Activated CD8-positive, alpha-beta memory T cell treated with anti-CD3 and anti-CD28 coated beads for 4 hours (primary cell): ENCODE measurements at places on chromosomes 4 and X.

DNA sequence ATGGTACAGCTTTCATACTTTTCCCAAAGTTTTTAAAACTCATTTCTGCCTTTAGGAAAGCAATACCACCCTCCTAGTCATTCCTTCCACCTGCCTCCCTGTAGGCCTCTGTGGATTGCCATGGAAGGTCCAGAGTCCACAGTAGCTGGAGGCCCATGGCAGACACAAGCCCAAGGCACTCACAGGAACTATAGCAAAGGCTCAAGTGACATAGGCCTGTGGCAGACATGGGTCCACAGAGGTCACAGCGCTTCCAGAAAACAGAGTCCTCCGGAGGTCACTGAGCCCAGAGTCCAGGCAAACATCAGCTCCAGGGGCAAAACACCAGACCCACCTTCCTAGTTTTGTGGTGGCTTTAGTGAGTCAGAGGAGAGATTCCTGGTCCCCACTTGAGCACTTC is 147.6 kb upstream of the ATP6AP2 start:
- no peak for DNase-seq

- no peak for DNase-seq
These were observed 436.1 kb downstream of the ANKRD50 start for GRCh38 chr4:124276461-124276860.

DNA sequence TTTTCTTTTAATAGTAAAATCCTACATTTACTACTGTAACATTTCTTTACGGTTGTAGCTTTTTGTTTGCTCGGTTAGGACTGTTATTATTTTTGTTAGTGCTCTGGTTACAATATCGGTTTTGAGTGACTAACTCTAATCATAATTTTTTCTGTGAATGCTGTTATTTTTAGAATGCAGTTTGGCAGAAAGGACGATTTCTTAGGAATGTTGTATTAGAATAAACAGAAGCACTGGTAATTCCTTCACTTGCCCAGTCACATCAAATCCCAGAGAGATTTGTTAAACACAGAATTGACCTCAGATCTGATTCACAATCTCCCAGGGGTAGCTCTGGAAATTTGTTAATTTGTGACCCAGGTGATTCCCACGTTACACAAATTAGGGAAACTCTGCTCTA is 21.7 kb downstream of the DDIT4L start:
- no peak for DNase-seq

DNA sequence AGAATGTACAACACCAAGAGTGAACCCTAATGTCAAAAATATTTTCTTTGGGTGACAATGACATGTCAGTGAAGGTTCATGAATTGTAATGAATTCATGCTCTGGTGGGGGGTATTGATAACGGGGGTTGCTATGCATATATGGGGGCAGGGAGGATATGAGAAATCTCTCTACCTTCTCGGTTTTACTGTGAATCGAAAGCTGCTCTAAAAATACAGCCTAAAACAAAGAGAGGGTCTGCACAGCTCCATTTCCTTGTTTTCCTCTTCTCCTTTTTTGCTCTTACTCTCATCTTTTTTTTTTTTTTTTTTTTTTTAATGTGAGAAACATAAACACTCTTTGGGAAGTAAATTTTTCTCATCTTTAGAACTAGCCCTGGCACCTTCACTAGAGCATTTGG is 85.8 kb downstream of the DCTD start:
- no peak for DNase-seq

DNA sequence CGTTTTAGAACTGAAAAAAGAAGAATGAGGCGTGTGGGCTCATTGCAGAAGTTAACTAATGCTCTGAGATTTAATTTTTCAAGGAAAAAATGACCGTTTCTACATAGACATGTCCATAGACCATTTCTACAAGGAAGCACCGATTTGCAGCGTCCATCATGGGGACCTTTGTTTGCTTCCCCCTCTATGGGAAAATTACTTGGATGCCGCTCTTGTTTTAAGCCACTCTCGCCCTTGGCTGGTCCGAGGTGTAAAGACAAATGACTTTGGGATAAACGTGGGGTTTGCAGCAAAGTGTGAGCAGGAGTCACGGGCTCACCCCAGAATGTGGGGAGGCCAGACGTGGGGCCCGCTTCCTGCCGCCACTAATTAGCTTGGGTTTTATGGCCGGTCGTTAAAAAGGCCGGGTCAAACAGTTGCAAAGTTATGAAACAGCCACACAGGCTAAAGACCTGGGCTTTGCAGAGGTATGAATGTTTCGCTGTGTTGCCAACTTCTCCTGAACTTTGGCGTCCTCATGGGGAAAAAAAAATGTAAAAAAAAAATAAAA is 235.9 kb downstream of the SHOX start:
- no peak for DNase-seq

DNA sequence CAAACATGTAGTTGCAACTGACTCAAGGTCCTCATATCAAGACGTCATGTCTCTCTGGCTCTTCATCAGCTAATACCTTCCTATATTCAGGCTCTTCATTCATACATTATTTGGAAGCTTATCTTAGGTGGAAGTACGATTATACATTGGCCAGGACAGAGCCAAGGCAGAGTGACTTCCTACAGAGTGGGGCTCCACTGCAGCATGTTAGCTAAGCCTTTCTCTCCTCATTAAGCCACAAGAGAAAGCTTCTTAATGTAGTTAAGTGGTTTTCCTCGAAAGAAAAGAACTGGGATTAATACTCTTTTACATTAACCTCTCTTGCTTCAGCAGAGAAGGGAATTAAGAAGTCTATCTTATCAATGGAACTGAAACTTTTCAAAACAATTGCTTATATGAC is 15.0 kb downstream of the C4orf33 start:
- no peak for DNase-seq

GRCh38 chrX:72128881-72129280 is 2.8 kb downstream of the RTL5 start:
- DNase-seq = no peak

- DNase-seq = no peak
These were observed 82.6 kb upstream of the SLITRK2 start for GRCh38 chrX:145735036-145735435.

- no peak for DNase-seq
These were observed 119.6 kb upstream of the LDB2 start for GRCh38 chr4:17018013-17018412.

- no peak for DNase-seq
These were observed 177.7 kb downstream of the RBM46 start for GRCh38 chr4:154958621-154959358.

DNA sequence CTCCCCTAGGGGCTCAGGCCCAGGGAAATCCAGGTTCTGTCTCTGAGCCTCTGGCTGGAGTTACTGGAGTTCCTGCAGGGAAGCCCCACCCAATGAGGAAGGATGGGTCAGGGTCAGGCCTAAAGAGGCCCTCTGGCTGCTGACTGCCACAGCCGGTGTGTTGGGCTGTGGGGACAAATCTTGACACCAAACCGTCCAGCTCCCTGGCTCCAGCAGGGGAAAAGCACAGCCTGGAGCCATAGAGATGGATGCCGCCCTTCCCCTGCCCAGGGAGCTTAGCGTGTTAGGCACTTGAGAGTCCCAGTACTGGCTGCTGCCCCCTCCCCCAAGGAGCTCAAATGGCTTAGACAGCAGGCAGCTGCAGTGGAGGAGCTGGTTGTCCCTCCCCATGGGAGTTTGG is 321.3 kb upstream of the LCORL start:
- DNase-seq = no peak

GRCh38 chr4:165190591-165191347 is 16.6 kb upstream of the KLHL2 start:
- no peak for DNase-seq

- DNase-seq = no peak
These were observed 54.5 kb downstream of the FAM184B start for GRCh38 chr4:17726911-17727310.

- DNase-seq = no peak
These were observed 10.8 kb downstream of the UCP1 start for GRCh38 chr4:140557831-140558435.

DNA sequence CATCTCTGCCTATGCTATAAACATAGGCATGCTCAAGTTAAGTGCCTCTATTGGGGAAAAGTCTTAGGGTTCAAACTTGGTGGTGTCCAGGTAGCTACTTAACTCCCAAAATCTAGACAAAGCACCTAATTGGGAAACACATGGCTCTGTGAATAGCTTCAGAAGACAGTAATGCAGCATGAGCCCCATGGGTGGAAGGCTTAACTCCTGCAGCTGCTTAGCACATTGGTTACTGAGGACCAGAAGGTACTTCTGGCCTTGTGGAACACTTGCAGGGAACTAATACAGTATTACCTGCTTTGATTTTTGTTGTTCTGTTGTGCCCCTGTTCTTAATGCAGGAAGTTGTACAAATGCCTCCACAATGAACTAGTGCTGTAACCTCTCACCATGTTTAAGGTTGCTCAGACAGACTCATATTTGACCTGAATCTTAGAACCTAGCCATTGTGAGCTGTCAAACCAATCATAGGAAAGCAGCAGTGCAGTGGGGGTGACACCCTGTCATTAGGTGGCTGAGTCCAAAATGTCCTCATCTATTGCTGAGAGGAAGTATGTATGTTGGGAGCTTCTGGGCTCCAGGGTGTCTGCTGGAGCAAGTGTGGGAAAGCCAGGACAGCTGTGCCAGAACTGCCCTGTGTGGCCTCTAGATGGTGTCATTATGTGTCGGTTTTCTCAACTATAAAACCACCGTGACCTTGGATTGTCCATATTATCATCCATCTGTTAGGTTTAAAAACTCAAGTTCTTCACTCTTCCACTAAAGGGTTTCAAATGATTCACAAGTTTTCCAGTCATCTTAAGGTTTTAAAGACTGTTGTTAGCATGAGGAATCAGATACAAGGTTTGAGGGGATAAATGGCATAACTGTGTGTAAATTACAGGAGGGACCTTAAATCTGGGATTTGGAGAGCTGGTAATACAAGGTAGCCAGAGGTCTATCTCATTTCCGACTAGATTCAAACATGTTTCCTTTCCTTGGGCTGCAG is 69.9 kb upstream of the WDR1 start:
- no peak for DNase-seq

DNA sequence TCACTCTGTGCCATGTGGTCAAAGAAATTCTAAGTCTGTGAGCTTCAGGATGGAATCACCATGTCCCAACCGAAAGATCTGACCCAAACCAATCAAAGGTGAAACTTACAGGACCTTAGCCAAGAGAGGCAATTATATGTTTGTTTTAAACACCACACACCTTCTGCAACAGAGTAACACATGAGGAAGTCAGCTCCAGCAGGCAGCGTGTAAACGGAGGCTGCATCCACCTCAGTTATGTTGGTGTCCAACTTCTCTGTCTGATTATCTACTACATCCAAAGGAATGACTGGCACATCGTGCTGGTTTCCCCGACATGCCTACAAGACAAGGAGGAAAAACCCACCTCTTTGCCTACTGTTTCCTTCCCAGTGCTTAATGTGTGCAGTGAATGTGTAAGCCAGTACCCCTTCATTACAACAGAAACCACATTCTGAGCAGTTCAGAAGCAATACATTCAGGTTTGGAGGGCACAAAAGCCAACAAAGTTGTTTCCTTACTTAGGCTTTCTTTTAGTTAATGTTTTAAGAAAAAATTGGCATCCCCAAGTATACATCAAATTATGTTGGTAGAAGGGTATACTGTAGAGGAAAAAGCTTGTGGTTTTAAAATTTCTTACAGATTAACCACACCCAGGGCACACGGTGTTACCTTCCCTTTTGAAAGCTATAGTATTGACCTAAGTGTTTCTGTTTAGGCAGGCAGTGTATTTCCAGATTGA is 12.4 kb downstream of the CASP6 start:
- DNase-seq = no peak

- no peak for DNase-seq
These were observed 20.4 kb downstream of the TMEM131L start for GRCh38 chr4:153486281-153487151.

- DNase-seq = no peak
These were observed 155.9 kb upstream of the MAOA start for GRCh38 chrX:43500246-43500645.

GRCh38 chr4:3364199-3364598 is 71.4 kb downstream of the RGS12 start:
- DNase-seq = no peak

DNA sequence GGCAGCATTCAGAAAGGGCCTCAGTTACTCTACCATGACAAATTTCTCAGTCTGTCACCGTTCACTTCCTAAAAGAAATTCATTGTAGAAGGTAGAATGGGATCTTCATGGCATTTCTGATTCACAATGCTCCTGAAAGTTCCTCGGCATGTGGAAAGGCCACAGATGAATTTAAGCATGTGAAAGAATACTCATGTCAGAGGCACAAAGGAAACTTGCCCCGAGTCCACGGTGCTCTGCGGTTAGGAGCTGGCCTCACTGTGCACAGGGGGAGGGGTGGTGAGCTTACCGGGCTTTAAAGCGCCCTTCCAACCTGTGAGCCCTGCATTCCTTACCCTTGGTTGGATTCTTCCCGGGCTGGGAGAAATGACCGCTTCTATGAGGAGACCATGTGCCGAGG is 9.3 kb downstream of the TKTL1 start:
- DNase-seq = no peak

DNA sequence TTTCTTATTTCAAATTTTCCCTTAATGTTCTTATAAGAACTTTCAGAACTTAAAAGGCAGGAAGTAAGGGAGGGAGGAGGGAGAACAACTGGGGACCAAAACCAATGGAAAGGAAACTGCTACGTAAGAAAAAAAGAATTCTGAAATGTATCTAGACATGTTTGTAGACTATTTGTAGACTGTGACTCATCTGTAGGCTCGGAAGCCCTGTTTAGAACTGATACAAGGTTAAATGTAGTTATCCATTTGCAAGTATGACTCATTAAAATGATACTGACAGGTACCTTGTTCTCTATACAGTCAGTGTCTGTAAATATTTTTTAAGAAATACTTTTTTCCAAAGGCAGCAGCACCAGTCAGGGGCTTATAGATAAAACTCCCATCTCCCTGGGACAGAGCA is 202.0 kb downstream of the DHX15 start:
- no peak for DNase-seq

DNA sequence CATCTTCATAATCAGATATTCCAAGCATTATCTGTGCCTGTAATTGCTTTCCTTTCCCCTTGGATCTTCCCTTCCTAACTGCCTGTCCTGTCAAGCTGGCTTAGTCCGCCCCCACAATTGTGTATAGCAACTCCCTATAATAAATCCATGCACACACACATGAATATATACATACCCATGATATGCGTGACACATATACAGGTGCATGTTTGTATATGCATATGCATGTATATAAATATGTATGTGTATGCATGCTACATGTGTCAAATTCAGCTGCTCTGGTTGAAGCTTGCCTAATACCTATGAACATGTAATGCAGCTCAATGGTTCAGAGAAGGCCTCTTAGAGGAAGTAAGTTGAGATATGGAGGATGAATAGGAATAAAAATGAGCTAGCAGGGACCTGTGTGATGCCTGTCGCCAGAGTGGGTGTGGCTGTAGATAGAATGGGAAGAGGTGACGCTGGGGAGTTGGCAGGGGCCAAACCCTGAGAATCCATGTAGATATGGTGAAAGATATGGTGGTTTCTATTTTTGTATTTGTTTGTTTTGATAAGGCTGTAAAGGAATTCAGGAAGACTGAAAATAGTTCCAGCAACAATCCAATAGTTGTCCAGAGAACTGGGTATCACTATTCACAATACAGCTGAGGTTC is 595.0 kb upstream of the BOD1L1 start:
- no peak for DNase-seq

- DNase-seq = no peak
These were observed 2.4 kb upstream of the NSUN7 start for GRCh38 chr4:40747207-40747835.

GRCh38 chr4:144634978-144635747 is 10.8 kb upstream of the HHIP start:
- DNase-seq = no peak
